ENCODE measurements at places on chromosomes 12 and 14.

- DNase-seq = no peak
Observed at GRCh38 chr12:100234591-100235304, 32.1 kb downstream of the DEPDC4 start.

DNA sequence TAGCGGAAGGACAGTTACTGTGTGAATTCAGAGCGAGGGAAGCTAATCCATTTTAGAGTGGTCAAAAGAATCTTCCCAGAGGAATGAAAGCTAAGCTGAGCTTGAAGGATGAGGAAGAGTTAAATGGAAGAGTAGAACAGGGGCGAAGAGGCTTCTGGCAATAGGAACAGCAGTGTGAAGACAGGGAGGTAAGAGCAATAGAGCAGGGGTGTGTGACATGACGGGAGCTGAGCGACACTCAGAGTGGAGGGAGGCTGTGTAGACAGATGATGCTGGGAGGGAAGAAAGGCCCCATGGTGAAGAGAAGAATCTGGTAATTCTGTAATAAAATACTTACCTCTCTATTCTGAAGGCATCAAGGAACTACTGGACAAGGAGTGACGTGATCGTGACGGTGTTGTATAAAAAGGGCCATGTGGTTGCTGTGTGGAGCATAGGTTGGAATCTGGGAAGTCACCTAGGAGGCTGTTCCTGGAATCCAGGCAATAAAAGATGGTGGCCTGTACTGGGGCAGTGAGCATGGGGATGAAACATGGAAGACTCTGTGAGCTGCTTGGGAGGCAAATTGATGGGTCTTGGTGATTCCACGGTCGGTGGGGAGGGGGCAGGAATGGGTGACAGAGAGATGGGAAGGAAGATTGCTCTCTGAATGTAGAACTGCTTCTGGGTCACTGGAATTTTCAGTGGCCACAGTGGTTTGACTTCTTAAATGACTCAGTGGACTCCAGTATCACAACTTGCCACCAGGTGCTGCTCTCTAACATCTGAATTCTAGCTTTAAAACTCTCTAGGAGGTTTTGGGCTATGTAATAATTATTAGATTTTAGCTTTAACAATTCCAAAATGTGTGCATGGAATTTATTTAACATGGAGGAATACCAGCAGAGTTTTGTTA, 164.1 kb downstream of the ATP23 start:
- DNase-seq = no peak

DNA sequence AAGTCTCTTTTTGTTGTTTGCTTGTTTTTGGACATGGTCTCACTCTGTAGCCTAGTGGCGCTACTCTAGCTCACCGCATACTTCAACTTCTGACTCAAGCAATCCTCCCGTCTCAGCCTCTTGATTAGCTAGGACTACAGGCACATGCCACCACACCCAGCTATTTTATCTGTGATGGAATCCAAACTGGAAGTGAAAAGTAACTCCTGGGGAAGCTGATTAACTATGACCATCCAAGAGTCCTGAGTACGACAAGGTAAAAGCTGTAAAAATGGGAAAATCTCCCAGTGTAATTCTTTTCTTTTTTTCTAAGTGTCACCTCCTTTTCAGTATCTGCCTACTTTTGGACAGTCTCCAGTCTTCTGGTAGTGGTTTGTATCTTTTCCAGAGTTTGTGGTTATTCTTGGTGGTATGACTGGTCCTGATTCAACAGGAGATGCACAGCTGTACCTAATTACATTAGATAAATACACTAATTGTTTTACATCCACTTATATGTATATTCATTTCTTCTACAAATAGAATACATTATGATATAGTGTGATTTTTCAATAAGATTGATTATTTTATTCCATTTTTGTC, 97.8 kb downstream of the SLC6A15 start:
- DNase-seq = no peak

DNA sequence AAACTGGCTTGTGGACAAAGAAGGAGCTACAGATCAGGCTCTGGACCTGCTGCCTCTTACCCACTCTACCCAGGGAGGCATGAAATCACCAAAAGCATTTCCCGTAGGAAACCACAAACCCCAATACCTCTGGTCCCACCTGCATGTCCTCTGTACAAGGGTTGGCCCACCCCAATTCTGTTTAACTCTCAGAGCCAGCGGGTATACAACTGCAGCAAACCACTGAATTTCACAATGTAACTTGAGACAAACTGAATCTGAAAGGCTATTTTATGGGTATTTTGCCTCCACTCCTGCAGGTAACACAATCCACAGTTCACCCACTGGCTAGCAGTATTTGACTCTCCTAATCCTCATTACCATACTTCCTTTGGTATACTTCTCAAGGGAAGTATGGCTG, 16.5 kb downstream of the SIX1 start:
- no peak for DNase-seq

GRCh38 chr14:79443602-79444001, 767.7 kb downstream of the DIO2 start:
- DNase-seq = no peak

DNA sequence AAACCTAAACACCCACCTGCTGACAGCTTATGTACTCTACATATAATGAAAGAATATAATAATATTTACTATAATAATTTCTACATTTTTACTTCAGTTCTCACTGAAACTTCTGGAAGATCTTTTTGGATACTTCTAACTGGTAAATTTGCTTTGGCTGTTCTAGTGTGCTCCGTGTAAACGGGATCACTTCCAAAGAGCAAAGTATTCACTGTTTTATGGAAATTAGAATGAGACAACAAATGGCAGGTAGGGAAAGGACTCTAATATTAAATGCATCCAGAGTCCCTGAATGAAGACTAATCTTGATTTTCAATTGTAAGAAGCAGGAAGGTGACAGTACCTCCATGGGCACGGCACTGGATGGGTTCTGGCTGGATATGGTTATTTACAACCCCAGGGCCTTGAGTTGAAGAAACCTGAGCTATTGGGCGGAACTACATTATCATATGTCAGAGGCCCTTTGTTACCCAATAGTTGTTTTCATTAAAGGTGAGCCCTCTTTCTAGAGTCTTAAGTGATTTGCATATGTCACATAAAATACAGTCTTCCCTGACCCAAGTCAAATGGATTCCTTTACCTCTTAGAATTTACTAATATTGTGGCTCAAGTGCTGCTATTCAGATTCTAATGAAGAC, 10.7 kb downstream of the ERP29 start:
- DNase-seq = no peak

DNA sequence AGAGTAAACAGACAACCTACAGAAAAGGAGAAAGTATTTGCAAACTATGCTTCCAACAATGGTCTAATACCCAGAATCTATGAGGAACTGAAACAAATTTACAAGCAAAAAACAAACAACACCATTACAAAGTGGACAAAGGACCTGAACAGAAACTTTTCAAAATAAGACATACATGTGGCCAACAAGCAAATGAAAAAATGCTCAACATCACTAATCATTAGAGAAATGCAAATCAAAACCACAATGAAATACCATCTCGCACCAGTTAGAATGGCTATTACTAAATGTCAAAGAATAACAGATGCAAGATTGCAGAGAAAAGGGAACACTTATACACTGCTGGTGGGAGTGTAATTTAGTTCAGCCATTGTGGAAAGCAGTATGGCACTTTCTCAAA, 125.8 kb downstream of the C12orf42 start:
- no peak for DNase-seq

All from naive B cell (primary cell).